ENCODE measurements at places on chromosomes 3 and 15.

- no peak for DNase-seq
Observed at GRCh38 chr3:138230525-138230924, 43.4 kb downstream of the ARMC8 start.

DNA sequence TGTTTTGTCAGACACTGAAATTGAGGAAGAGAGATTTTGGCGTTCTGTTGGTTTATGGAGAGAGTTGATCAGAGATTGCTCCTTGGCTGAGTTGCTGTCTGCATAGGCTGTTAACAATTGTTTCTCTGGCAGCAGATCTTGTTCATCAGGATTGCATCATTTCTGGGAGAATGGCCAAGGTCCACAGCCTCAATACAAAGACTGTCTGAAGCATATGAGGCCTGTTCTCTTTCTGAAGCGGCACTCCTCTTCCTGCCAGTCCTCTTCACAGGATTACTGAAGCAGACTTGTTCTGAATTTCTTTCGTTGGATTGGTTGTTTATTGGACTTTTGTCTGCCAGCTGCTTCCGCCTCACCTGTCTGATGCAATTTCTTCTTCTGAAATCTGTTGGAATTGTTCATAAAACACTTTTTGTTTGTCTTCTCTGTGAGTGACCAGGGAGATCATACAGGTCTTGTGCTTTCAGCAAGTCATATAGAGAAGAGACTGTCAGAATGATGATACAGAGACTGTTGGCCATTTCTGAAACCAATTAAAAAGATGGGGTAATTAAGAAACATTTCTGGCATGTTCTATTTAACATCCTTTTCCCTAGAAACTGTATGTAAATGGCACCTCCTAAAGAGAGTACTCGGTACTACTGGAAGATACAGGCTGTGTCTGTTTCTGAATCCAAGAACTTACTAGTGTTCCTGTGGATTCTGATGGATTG, 25.5 kb downstream of the SETD5 start:
- no peak for DNase-seq

GRCh38 chr3:20320489-20320888, 134.5 kb upstream of the SGO1 start:
- no peak for DNase-seq

DNA sequence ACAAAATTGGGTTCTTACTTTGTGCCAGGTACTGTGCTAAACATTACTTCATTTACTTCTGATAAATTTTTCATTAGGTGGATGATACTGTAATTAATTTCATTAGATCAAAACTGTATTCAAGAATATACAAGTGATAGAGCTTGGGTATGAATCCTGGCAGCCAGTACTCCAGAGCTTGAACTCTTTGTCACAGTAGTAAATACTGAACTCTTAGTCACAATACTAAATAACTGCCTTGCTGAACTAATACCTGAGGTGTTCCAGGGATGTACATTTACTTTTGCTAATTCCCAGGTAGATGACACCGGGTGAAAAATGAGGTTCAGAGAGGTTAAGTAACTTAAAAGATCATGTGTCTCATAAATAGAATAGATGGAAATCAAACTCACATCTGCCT, 20.3 kb downstream of the FXR1 start:
- DNase-seq: no peak

DNA sequence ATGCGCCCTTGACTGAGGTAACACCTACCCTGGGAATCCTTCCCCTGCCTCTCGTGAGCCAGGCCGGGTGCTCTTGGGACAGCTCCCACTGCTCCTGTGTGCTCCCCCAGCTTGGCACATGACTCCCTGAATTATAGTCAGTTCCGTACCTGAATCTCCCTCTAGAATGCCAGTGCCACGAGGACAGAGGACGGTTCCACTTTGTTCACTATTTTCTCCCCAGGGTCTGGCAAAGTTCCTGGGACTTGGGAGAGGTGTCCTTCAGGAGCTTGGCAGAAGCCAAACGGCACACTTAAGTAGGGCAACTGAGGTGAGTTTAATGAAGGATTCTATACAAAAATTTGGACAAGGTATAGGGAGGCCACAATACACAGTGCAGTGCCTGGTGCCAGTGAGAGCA, 9.8 kb downstream of the CCR5AS start:
- no peak for DNase-seq

- no peak for DNase-seq
Observed at GRCh38 chr15:70545526-70545925, 217.8 kb downstream of the UACA start.

DNA sequence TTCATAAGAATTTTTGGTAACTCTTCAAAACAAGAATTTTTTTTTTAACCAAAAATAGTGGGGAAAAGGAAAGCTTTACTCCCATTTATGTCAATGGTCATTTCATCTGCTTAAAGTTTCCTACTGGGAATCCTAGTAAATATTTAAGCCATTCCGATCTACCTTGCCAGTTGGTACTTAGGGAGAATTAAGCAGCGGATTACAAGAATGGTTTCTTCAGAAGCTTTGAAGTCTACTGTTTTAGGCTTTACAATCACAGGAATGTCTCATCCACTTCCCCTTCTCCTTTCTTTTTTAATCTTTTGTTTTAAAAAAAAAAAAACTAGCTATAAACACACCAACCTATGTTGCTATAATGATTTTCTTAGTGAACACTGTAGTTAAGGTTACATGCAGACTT, 341.4 kb upstream of the ATP11B start:
- DNase-seq: no peak

DNA sequence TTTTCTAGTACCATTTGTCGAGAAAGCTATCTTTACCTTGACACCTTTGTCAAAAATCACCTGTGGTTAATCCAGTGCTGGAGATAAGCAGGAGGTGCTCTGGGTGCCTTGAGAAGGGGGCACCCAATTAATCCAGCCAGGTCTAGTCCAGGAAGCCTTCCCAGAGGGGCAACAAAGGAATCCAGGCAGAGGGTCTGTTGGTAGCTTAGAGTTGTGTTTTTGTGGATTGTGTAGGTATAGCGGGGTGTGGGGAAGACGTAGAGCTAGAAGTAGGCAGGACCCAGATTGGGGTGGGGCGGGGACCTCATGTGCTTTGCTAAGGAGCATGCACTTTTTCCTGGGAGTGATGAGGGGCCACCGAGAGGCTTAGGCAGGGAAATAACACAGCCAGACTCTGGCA, 6.0 kb upstream of the PIGZ start:
- no peak for DNase-seq

DNA sequence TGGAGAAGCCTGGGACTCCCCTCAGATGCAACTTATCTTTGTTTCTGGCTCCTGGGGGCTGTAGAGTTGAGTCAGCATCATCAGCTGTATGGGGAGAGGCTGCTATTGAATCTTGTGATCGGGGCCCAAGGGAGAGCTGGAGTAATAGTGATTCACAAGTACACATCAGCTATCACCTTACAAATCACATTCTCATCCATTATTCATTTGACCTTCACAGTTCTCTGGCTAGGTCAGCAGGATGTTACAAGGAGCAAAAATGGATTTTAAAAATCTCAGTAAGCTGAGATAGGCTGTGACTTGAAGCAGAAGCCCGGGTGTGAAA, 175.0 kb downstream of the OPA1 start:
- no peak for DNase-seq

- no peak for DNase-seq
Observed at GRCh38 chr15:42087926-42088800, 6.2 kb downstream of the PLA2G4D start.

- no peak for DNase-seq
Observed at GRCh38 chr15:36210426-36210825, 369.0 kb upstream of the CDIN1 start.

DNA sequence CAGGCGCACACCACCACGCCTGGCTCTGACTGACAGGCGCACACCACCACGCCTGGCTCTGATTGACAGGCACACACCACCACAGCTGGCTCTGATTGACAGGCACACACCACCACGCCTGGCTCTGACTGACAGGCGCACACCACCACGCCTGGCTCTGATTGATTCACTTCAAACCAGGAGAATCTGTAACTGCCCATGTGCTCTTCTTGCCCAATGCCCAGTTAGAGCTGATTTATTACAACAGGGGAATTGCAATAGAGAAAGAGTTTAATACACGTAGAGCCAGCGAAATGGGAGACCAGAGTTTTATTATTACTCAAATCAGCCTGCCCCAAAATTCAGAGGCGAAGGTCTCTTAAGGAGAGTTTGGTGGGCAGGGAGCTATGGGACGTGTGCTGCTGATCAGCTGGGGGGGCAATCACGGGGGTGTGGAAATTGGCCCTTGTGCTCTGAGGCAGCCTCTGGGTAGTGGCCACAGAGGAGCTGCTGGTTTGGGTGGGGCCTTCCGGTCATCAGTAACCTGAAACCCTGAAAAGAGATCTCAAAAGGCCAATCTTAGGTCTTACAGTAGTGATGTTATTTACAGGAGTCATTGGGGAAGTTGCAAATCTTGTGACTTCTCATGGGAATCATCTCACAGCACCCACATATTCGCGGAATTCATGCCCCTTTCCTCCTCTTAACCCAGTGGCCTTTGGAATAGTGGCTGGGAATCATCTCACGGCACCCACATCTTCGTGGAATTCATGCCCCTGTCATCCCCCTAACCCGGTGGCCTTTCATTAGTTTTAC, 63.8 kb upstream of the TFRC start:
- no peak for DNase-seq

DNA sequence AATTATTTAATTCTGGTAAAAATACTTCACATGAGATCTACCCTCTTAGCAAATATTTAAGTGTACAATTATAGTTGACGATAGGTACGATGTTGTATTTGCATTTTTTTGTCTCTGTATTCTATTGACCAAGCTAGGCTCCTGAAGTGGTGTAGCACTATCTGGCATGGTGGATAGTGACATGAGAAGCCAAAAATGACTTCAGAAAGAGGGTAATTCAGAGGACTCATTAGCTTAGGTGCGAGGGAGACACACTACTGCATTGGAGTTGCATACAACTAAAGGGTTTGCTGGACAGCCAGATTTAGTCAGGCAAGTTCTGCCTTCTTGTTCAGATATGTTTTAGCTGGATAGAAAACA, 50.6 kb downstream of the KBTBD8 start:
- DNase-seq: no peak

DNA sequence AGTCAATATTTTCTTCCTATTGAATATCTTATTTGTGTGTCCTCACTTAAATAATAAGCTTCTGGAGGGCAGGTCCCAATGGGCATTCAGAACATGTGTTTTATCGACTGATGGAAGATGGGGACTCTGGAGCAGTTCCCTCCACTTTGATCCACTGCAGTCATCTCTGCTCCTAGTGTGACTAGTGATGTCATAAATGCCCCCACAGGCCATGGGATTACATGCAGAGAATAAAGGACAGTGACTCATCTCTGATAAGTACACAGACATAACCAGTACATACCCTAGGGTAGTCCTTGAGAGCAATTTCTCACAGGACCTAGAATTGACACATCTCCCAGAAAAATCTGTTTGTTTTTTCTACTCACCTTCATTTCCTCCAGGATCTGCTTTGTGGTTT, 49.4 kb upstream of the FMN1 start:
- DNase-seq: no peak

- no peak for DNase-seq
Observed at GRCh38 chr3:57864853-57865252, 108.7 kb downstream of the SLMAP start.

Measured in progenitor cell of endocrine pancreas (in vitro differentiated cells).